Activated naive CD8-positive, alpha-beta T cell treated with anti-CD3 and anti-CD28 coated beads, Interleukin-2, amount 50 U/mL, for 16 hours (primary cell): ENCODE measurements at places on chromosomes 5 and 9.

GRCh38 chr5:81316571-81316970, 15.2 kb downstream of the ZCCHC9 start:
- DNase-seq = no peak

GRCh38 chr5:120454094-120454798, 9.9 kb upstream of the PRR16 start:
- DNase-seq = no peak

DNA sequence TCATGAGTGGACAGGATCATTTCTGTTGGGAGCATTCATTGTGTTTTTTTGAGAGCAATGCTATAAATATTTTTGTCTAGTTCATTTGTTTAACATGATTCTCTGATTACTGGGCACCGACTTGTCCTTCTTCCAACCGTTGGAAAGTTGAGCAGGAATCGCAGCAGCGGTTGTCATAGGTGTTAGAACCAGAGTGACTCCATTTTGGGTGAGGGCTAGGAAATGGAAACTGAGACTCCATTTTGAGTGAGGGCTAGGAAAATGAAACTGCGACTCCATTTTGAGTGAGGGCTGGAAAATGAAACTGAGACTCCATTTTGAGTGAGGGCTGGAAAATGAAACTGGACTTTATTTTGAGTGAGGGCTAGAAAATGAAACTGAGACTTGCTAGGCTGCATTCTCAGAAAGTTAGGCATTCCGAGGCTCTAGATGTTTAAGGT, 100.6 kb downstream of the ICE1 start:
- no peak for DNase-seq

DNA sequence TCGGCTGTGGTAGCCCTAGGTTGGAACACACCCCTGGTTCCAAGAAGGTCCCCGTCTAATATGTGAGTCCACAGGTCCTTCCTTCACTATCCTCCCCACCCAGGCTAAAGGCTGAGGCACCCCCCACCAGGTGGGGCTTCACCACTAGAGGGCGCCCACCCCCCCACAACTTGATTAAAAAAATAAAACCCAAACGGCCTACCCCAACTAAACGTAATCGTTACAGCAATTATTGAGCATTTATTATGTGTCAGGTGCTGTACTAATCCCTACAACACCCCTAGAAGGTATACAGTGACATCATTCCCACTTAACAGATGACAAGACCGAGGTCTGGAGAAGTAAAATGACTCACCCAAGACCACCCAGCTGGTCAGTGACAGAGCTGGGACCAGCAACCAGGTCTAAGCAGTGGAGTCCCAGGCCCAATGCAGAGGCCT, 65.0 kb downstream of the FGF18 start:
- DNase-seq = peak; percentile 19

- no peak for DNase-seq
Measured at GRCh38 chr9:115673599-115673998, 480.0 kb upstream of the PAPPA start.

GRCh38 chr5:133962801-133963476, 5.5 kb downstream of the C5orf15 start:
- no peak for DNase-seq

DNA sequence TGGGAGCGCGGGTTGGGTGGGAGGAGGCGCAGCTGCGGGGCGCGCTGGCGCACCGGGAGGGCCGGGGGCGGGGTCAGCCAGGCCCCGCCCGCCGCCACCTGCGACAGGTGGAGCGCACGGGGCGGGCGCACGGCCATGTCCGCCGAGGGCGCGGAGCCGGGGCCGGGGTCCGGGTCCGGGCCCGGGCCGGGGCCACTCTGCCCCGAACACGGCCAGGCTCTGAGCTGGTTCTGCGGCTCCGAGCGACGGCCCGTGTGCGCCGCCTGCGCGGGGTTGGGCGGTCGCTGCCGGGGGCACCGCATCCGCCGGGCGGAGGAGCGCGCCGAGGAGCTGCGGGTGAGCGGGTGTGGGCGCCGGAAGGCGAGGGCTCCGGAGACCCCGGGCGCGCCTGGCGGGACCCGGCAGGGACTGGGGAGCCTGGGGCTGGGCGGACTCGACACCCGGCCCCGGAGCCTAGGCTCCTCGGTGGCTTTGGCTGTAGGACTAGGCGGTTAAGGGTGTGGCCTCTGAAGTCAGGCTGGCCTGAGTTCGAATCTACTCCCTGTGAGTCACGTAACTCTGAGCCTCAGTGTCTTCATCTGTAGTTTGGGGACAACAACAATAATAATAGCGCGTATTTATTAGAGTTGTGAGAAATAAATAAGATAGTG, at the start of gene BSPRY:
TSS of gene BSPRY (plus strand) at position 97 of the 650 bp plus-strand sequence. CDS start at position 136, 39 bp downstream.
- DNase-seq = no peak

GRCh38 chr9:109699019-109699418, 81.0 kb upstream of the PALM2AKAP2 start:
- no peak for DNase-seq

DNA sequence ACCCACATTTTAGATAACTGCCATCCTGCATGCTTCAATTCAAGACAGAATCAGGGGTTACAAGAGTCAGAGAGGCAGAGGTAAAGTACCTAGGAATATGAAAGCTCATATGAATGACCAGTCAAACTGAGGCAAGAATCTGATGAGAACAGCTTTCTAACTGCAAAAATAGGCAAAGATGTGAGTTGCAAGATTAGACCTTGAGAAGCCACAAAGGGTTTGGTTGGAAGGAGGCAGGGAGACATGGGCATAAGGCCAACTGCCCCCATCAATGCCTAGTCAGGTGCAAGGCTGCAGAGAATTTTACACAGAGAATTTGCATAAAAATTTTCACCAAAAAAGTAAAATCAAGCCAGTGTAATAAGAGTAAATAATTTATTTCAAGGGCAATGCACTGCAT, 12.8 kb downstream of the FAM114A2 start:
- no peak for DNase-seq

- DNase-seq = no peak
Measured at GRCh38 chr5:52657247-52657645, 130.5 kb upstream of the ITGA1 start.

DNA sequence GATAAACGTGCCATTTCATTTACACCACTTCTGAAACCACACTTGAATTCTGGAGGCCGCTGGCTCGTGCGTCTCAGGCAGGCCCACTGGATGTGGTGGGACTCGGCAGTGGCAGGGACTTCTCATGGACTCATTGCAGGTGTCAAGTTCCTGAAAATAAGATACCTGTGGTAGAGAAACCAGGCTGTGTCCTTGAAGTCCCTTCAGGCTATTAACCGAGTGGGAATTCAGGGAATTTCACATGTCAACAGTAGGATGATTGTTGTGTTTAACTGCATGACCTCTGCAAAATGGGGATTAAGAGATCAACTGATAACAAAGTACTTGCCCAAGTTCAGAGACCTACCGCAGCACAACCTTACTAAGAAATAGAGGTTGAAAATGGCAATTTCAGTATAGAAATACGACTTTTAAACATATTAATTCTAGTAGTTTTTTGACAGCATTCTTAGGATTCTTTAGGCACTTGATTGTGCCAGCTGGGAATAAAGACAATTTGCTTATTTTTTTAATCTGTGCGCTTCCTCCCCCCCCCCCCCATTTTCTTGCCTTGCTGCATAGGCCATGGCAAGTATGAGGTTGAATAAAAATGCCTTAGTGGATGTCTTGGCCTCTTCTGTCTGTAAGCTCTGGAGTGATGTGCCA, 26.8 kb downstream of the TRIP13 start:
- DNase-seq = no peak

DNA sequence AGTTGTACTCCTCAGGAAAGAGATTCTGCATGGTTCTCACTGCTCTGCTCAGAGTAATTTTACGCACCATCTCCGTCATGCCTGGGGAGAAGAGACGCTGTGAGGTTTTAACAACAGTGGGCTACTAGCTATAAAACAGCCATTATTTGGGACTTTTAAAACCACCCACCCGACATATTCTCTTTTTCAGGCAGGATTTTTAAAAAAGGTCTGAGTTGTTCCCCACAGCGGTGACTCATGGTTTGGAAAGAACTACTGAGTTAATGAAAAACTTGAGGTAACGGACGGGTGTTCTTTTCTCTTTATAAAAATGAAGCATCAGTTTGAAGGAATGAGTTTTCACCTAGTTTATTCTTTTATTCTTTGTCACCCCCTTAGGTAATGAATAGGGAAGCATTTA, 61.3 kb downstream of the TTLL11 start:
- no peak for DNase-seq

- DNase-seq = no peak
Measured at GRCh38 chr9:115004545-115004944, 74.2 kb upstream of the TNFSF8 start.

GRCh38 chr5:131654309-131654708, 19.3 kb upstream of the RAPGEF6 start:
- DNase-seq = no peak
